Activated CD4-positive, CD25-positive, alpha-beta regulatory T cell treated with anti-CD3 and anti-CD28 coated beads, Interleukin-2, amount 50 U/mL, for 16 hours (primary cell): ENCODE measurements at places on chromosomes 6 and 20.

DNA sequence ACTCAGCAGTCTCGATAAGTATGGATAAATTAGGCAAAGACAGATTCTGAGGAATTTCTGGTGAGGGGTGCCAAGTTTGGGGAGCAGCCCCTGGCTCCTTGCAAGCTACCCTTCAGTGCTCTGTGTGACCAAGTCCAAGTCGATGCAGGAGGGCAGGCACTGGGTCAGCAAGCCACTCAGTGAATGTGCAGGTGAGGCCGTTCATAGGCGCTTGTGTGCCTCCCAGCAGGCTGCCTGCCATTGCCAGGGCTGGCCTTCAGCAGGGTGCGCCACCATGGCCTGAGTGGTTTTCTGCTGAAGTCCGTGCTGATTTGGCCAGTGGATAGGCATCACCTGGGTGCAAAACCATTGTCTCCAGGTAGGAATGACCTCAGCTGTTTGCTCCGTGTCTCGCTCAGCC lies 3.3 kb upstream of the GNRH2 start:
- no peak for DNase-seq

- DNase-seq: no peak
Observed at GRCh38 chr20:51711426-51711825, 56.8 kb downstream of the ATP9A start.

DNA sequence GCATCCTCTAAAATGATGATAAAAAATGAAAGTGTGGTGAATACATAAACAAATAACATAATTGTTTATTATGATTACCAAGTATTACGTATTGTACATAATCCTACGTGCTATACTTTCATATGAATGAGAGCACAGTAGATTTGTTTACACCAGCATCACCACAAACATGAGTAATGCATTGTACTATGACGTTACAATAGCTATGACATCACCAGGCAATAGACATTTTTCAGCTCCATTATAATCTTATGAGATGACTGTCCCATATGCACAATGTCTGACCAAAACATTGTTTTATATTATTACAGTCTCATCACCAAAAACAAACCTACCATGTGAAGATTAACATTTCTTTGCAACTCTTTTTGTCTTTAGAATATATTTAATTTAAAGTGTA lies 225.7 kb upstream of the TENT5A start:
- DNase-seq: no peak

DNA sequence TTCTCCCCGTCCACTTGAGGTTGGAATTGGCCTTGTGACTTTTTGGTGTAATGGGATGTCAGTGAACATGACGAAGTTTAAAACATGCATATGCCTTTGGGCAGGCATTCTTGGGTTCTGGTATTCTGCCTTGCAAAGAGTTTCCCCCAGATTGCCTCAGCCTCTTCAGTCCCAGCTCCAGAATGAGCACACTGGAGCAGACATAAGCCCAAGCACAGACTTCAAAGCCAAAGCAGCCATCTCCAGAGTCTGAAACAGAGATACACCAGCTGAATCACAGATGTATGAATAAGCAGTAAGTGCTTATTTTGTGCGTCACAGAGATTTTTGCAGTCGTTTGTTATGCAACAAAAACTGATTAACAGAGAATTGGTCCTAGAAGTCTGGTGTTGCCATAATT lies 546.0 kb downstream of the FRK start:
- no peak for DNase-seq

- DNase-seq: no peak
Observed at GRCh38 chr6:141202626-141203025, 930.1 kb upstream of the GJE1 start.
